ENCODE measurements at places on chromosomes 4 and X.

GRCh38 chr4:158782551-158783360 is 13.9 kb downstream of the FNIP2 start:
- no peak for DNase-seq

- no peak for DNase-seq
Observed at GRCh38 chr4:167274351-167274750, 40.1 kb upstream of the SPOCK3 start.

DNA sequence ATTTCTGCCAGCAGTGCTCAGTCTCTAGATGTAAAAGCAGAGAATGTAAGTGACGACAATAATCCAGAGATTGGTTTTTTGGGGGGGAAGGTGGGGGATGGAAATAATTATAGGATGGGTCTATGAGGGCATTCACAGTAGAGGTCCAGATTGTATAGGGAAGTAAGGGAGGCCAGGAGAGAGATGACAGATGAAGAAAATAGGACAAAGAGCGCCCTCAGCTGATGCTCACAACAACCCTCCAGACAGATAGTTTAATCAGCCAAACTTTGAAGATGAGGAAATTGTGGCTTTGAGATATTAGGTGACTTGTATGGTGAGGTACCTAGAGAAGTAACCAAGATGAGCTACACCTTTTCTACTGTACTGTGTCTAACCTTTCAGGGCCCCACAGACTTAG is 137.9 kb downstream of the MAGEB17 start:
- no peak for DNase-seq

- no peak for DNase-seq
Observed at GRCh38 chr4:25351777-25352416, 25.2 kb upstream of the ANAPC4 start.

- DNase-seq, result no peak
Observed at GRCh38 chr4:182825786-182826185, 91.4 kb downstream of the DCTD start.

DNA sequence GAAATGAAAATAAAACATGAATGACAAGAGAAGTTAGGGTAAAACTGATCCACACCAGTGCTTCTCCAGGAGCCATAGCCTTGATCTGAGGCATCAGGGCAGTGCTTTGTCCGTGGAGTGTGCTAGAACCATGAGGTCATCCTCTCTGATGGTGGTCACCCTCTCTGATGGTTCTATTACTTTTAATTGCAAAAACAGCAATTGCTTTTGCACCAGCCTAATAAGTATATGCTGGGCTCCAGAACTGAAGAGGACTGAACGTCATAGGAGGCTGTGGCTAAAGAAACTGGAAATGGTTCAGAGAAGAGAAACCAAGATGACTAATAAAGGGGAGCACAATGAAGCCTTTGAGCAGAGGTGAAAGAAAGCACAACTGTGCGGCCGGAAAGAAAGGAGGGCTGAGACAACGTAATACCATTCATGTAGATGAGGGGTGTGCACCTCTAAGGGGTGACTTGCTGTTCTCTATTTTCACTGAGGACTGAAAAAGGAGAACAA is 17.0 kb upstream of the TMEM154 start:
- peak; percentile 91 for DNase-seq

GRCh38 chr4:13968723-13969122 is 341.2 kb upstream of the BOD1L1 start:
- no peak for DNase-seq

GRCh38 chr4:166816890-166817289 is 417.4 kb downstream of the SPOCK3 start:
- DNase-seq, result no peak

- DNase-seq, result peak; percentile 81
Observed at GRCh38 chr4:121189326-121190215, 25.4 kb upstream of the TNIP3 start.

All from activated CD8-positive, alpha-beta memory T cell treated with anti-CD3 and anti-CD28 coated beads, Interleukin-2, amount 10 ng/mL, durations not matched to agents 7 days and 5 days (primary cell).